Left lobe of liver (tissue), 2 donors: ENCODE measurements at places on chromosomes 11 and 22.

- DNase-seq, result no peak
Measured at GRCh38 chr11:10302359-10302743, 2.5 kb upstream of the ADM start.

DNA sequence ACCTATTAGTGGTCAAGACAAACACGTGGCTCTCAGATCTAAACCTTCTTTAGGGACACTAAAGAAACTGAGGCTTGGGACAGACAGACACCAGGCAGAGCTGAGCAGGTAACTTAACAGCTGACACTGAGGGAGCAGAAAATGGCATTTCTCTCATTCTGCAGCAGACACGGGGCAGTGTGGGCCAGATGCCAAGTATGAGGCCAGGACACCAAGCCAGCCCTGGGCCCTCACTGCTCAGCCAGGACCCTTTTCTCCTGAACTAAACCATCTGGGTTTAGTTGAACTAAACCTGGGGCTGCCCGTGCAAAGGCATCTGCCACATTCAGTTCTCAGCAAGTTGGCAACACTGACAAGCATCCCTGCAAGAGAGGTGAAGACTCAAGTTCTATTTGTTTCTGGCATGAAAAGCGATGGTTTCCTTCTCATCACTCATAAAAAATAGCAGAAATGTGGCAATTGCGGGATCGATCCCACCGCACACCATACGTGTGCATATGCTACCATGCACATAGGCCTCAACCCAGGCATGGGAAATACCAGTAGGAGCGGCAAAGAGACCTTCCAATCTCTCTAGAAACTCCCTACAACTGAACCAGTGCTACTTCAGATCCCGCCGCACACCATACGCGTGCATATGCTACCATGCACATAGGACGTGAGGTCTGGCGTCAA, 100.1 kb upstream of the BID start:
- no peak for DNase-seq

GRCh38 chr11:44397586-44398178, 87.7 kb upstream of the ALX4 start:
- DNase-seq, result no peak

DNA sequence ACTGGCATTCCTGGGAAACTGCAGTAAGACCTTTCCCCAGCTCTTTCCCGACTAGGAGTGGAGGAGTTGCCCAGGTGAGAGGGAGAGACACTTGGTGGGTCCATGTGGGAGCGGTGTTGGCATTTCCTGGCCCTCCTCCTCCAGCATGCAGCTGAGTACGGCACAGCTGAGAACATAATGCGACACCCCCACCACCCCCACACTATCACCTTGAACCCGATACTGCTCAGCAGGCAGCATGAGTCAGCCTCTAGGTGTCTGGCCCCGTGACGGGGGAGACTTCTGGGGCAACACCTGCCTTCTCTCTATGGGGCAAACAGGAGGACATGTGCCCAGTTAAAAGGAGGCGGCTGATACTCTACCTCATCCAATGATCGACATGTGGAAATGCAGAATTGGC, 64.4 kb downstream of the PKNOX2 start:
- no peak for DNase-seq

GRCh38 chr11:95147364-95147905, 57.8 kb downstream of the ENDOD1 start:
- DNase-seq, result no peak

DNA sequence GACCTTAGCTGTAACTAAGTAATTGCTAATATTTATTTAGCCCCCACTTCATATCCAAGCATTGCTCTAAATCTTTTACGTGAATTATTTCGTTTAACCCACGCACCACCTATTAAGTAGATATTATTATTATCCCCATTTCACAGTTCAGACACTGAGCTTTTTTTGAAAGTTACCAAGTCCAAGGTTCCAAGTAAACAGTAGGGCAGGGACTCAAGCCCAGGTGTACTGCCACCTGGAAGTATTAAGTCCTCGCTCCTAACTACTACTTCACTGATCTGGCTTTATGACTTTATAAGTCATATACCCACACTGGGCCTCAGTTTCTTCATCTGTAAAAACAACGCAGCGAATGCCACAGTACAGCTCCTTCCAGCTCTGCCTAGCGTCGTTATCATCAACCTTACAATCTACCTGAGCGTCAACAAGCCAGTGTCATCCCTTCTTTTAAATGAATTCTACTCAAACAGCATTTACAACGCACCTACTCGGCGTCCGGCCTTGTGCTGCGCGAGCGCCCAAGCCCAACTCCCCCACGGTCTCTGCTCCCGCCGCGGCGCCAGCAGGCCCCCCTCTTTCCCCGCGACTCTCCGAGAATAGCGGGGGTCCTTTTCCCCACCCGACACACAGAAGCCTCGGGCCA, 624 bp downstream of the TMEM41B start:
- no peak for DNase-seq

- DNase-seq, result no peak
Measured at GRCh38 chr11:72627594-72628281, 46.5 kb downstream of the PDE2A start.

- DNase-seq, result no peak
Measured at GRCh38 chr11:103051151-103051801, 40.7 kb downstream of the DCUN1D5 start.

GRCh38 chr11:14454861-14455632, 44.6 kb downstream of the COPB1 start:
- DNase-seq, result no peak

DNA sequence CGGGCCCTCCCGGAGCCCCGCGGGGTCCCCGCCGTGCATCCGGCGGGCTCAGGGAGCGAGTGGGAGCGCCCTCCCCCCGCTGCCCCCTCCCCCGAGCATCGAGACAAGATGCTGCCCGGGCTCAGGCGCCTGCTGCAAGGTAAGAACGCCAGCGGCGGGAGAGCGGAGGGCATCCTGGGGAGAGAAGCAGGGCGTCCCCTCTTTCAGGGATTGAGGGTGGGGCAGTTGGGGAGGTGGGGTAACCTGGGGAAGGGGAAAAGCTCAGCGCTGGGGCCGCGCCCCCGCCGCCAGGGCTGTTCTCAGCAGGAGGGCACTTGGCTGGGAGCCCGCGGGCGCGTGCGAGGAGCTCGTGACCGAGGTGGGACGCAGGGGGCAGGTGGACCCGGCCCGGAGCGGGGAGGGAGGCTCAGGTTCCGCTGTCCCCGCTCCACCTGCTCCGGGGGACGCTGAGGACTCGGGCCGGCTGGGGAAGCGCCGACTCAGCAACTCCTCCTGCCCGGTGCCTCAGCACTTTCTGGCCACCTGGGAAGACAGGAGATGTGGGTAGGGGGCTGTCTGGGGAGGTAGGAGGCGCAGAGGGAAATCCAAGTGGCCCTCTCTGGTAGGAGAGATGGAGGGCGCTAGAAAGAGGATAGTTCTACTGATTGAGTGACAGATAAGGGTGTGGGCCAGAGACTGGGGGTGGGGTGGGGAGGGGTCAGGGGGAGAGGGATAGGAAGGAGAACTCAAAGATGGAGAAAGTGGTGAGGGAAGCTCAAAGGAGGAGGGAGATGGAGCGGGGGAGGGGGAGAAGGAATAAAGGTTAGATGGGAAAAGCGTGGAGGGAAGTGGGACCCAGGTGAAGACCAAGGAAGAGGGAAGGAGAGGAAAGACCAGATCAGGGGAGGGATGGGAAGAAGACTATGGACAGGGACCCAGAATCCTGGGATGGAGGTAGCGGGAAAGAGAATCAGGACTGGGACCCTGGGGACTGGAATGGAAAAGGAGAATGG, 726 bp downstream of the RTN4RL2 start:
- no peak for DNase-seq

GRCh38 chr22:36936362-36937116, 23.1 kb downstream of the CSF2RB start:
- DNase-seq, result peak; percentile 52

- no peak for DNase-seq
Measured at GRCh38 chr11:47691979-47692378, 23.2 kb downstream of the AGBL2 start.

DNA sequence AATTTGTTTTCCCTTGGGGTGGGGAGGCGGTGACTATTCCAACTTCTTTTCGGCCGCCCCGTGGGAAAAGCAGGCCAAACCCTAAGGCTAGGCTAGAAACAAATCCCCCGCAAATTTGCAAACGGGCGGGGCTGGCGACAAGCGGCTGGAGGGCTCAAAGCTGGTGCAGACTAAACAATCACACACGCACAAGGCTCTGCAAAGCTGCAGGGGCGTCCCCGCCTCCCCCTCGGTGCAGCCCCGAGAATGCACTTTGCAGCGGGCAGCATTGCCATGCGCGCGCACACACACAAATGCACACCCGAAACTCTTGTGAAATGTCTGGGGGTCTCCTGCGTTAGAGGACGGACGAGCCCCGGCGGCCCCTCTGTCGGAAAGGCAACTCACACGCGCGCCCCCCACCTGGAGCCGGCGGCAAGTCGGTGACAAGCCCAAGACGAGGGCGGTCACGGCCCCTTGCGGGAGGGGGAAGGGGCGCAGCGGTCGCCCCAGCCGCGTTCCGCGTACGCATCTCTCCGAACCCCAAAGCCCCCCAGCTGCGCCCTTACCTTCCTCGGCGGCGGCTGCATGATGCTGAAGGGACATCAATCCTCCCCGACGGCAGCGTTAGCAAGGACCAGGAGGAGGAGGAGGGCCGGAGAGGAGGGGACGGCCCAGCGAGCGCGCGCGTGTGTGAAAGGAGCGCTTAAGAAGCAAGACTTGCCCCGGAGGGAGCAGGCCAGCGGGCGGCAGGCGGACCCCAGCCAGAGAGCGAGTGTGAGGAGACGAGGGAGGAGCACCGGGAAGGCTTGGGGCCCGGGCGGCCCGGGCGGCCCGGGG, 600 bp downstream of the FCHSD2 start:
- no peak for DNase-seq
